ENCODE measurements at places on chromosomes 12 and 14. TPM values are rescaled to one million over a fixed set of nuclear protein-coding genes. Genes with fewer than 3 reads are reported as not detected.

LALBA gene
- not detected for total RNA-seq

- no peak overlapping the region for H3K27ac ChIP-seq
- DNase-seq = no peak
- no peak overlapping the region for H3K4me3 ChIP-seq
- H3K4me1 ChIP-seq = no peaks in the 10 kb centered on the region
- H3K36me3 ChIP-seq = peaks cover 71% of the 10 kb centered on the region
- no peaks in the 10 kb centered on the region for H3K27me3 ChIP-seq
These were observed 38.3 kb downstream of the YLPM1 start for GRCh38 chr14:74801396-74801795.

GRCh38 chr12:93407054-93407962 lies 29.6 kb downstream of the NUDT4 start:
- no peak overlapping the region for H3K4me3 ChIP-seq
- peak overlapping the region; percentile 15 for H3K27ac ChIP-seq
- no peak for DNase-seq
- H3K4me1 ChIP-seq = peaks cover 54% of the 10 kb centered on the region
- no peaks in the 10 kb centered on the region for H3K36me3 ChIP-seq
- H3K27me3 ChIP-seq = no peaks in the 10 kb centered on the region

HPD gene
- total RNA-seq = 0.73 TPM

GRCh38 chr12:63266988-63267387 lies 116.0 kb upstream of the AVPR1A start:
- no peaks in the 10 kb centered on the region for H3K4me1 ChIP-seq
- H3K27ac ChIP-seq = no peak overlapping the region
- H3K27me3 ChIP-seq = no peaks in the 10 kb centered on the region
- no peaks in the 10 kb centered on the region for H3K36me3 ChIP-seq
- no peak overlapping the region for H3K4me3 ChIP-seq
- DNase-seq = no peak

GRCh38 chr14:74574090-74574433 lies 38.0 kb downstream of the LTBP2 start:
- H3K4me1 ChIP-seq = peaks cover 80% of the 10 kb centered on the region
- H3K36me3 ChIP-seq = no peaks in the 10 kb centered on the region
- H3K27me3 ChIP-seq = no peaks in the 10 kb centered on the region
- no peak overlapping the region for H3K4me3 ChIP-seq

GRCh38 chr12:39931857-39932256 lies 174.0 kb downstream of the SLC2A13 start:
- no peak for DNase-seq
- no peak overlapping the region for H3K4me3 ChIP-seq
- no peak overlapping the region for H3K27ac ChIP-seq
- no peaks in the 10 kb centered on the region for H3K27me3 ChIP-seq
